ENCODE measurements at places on chromosomes 4 and X.

DNA sequence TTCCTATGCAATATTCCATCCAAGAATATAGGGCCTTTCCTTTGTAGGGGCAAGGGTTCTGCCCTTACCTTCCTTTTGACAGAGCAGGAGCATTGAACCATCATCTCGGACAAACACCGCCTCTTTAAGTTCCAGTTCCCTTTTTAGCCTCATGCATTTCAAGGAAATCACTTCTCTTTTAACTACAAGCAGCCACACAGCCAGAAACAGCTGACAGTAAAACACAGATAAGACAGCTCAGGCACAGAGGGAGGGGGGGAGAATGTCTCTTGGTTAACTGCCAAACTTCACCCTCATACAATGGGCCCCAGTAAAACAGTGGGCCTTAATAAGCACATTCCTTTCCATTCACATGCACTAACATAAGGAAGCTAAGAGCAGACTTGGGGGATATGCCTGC lies 648.3 kb downstream of the GABRG1 start:
- DNase-seq = no peak

GRCh38 chr4:181702864-181703495 lies 540.2 kb upstream of the TENM3 start:
- no peak for DNase-seq

DNA sequence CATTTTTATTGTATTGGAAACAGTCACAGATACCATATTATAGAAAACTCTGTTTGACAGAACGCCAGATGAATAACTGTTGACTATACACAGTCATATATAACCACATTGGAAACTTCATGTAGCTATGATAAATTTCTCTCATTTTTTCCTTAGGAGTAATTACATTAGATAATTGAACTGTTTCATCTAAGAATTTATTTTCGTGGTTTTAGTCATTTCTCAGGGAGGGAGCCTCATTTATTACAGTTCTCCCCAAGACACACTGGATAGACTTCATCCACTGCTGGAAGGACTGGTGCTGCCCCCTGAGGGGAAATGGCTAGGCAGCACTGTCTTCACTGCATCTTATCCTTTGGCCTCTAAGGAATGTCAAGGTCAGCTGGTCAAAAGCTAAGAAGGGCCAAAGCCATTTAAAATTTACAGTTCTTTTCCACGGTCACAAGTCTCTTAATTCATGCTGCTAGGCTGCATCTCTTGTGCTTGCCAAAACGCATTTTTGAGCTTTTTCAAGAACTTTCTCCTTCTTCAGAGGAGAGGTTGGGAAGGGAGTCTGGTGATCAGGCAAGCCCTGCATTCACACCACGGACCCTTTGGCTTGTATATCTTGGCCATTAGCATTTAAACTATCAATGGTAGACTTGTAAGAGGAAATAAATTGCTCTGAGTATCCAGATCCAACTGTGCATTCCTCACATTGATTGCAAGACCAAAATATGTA lies 145.1 kb downstream of the CBR4 start:
- DNase-seq = peak; percentile 89

- no peak for DNase-seq
Observed at GRCh38 chrX:47638816-47639215, 9.1 kb upstream of the CFP start.

DNA sequence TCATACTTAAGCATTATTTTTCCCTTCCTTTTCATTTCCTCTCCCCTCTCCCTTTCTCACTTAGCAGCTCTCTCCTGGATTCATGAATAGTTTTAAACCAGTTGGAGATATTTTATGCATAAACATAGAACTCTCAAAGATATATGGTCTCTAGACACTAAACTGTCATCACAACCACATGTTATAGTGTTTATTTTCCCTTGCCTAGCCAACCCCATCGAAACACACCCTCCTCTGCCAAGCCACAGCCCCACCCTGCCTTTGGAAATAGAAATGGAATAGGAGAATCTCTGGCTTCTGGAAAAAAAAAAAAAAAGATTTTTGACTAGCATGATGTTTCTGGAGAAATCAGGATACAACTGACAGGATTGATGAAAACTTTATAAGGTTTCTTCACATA lies 64.8 kb upstream of the RBPJ start:
- DNase-seq = peak; percentile 32

- DNase-seq = no peak
Observed at GRCh38 chrX:130094696-130095095, 15.6 kb downstream of the ELF4 start.

DNA sequence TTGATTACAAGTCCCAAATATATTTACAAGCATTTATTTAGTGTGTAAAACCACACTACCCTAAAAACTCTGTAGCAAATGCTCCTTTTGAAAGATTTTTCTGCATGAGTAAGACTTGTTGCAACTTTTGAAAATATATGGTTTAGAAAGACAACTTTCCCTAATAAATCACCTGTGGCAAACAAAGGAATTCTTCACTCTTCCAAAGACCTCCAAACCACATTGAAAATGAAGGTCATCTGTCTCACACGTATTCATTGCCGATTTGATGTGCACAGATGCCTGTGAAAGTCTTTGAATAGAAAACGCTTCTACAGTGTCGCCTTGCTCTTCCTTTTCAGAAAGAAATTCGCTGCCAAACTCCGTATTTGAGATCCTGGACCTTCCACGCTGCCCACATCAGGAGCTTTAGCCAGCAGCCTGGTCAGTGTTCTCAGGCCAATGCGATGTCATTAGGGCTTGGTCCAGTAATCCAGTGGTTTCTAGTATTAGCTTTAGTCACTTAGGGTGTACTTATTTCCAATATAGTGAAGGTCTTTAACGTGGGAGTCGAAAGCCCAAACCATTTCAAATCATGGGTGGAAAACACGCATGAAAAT lies 22.2 kb downstream of the SPINK2 start:
- no peak for DNase-seq

DNA sequence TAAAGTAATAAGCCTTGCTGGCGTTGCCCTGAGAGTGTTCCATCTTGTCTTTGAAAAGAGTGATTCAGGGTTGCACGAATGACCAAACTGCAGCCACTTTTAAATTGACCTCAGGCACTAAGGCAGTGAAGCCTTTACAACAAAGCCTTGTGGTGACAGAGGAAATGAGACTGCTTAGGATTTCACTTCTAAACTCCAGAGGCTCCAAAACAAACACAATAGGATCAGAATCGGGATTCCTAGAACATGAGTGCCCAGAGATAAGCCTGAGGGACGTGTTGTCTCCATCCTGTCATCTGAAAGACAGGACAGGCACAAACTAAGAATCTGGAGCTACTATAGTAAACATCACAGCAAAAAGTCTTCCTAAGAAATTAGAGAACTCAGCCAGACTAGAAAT lies 405.2 kb downstream of the PPARGC1A start:
- no peak for DNase-seq

- no peak for DNase-seq
Observed at GRCh38 chr4:77202491-77202890, 45.5 kb downstream of the CCNG2 start.

DNA sequence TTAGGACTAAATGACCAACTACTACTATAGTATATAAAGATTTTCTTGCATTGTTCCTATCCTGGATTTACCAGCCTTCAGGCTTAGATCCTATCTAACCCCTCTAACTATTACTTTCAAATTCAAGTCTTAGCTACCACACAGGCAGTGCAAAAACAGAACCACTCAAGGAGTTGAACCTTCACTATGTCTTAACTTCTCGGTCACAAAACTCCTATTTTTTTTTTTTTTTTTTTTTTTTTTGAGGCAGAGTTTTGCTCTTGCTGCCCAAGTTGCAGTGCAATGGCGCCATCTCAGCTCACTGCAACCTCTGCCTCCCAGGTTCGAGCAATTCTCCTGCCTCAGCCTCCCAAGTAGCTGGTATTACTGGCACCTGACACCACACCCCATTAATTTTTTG lies 6.3 kb upstream of the FAM200B start:
- no peak for DNase-seq

- no peak for DNase-seq
Observed at GRCh38 chr4:154277172-154277571, 214.4 kb downstream of the DCHS2 start.

GRCh38 chr4:169071747-169072146 lies 61.7 kb upstream of the CBR4 start:
- no peak for DNase-seq

DNA sequence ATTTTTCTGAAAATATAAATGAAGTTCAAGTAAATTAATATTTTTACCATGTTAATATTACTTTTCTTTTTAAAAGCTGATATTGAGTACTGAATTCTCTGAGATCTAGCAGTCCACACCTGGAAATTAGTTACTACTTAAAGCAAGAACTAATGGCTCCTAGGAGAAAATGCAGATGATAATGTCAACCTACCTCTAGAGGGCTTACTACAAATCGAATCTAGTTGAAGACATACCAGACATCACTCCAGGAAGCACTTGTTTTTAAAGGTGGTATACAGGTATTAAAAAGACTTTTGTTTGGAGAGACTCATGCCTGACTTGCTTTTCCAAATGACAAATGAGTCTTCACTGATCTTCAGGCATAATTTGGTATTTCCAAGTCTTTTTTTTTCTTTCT lies 516.4 kb upstream of the BOD1L1 start:
- DNase-seq = no peak

GRCh38 chrX:77949840-77950239 lies 19.6 kb downstream of the PGAM4 start:
- DNase-seq = no peak

DNA sequence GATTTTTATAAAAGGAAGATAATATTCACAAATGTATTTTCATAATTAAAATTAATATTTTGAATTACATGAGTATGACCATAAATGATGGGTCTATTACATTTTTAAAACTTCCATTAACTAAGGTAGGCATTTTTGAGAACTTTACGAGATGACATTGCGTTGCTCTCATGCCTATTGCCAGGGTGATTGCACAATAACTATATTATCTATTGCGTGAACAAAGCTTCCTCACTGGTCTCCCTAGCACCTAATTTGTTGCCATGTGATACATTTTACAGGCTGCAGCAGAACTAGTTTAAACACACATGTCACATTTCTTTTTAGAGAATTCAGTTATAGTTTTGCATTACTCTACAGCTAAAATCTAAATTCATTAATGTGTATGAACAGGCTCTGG lies 289.7 kb upstream of the GRID2 start:
- DNase-seq = no peak

- DNase-seq = no peak
Observed at GRCh38 chrX:134396174-134396573, 63.8 kb upstream of the HPRT1 start.

DNA sequence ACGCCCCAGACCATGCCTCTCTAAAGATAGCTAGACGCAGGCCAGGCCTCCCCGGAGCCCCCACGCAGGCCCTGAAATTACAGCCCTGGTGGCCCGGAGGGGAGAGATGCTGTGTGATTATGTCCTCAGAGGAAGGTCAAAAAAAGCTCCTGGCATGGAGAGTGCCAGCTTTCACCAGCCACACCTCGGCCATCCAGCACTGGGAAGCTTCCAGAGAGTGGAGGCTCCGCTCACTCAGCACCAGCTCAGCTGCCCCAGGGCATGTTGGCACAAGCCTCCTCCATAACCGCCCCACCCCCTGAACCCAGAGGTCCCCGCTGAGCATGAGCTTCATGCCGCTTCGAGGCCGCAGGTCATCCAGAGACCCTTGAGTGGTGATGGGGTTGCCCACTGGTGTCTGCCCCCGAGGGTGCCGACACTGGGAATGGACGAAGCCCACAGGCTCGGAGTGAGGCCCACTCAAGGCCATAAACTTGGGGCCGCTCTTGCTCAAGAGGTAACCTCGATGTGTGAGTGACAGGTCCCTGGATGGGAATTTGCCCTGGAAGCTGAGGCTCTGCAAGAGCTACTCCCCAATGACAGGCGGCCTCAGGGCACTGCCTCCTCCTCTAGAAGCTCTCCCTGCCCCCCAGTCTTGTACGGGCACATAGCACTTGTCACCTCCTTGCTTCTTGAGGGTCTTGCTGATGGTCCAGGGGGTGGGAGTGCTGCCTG lies 4.4 kb upstream of the BGN start:
- DNase-seq = no peak

- DNase-seq = peak; percentile 77
Observed at GRCh38 chr4:87506974-87507701, 22.0 kb downstream of the SPARCL1 start.

DNA sequence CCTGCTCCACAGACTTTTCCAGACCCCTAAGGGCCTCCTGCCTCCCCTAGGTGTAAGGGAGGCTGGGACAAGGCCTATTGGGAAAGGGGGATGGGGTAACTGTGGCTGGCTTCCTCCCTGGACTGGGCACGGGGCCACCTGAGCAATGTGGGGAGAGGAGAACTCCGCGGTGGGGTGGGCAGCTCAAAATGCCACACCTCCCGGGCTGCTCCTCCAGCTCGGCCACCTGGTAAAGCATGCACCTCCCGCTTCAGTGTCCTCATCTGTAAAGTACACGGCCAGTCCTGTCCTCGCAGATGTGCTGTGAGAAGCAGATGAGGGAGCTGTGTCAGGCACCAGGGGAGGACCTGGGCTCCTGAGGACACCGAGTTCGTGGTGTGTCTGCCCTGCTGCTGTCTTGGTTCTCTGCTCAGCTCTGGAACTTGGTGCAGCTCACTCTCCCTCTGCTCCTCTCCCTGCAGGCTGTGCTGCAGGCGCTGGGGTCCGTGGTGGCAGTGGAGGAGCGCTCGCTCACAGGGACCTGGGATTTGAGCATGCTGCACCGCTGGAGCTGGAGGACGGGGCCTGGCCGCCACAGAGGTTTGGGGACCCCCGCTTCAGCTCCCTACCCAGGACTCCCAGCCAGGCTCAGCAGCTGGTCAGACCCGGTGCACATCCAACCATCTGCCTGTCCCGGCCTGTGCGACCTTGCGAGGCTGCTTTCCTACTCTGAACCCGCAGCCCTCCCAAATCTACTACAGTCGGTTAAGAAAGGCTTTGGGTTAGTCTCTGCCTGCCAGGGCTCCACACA lies 20.8 kb upstream of the MRFAP1 start:
- DNase-seq = no peak

DNA sequence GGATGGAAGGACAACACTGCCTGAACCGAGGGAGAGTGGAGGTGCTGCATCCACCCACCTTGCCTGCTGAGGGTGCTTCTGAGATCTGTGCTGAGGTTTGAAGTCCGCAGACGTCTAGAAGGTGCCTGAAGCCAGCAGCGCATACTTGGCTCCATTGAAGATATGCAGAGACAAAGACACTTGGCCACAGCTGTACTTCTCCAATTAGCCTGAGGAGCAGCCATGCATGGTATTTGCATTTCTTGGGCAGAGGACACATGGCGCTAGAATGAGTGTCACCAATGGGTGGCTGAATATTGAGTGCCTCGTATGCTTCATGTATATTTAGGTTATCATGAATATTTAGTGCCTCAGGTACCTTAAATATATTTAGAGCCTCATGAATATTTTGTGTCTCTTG lies 128.7 kb upstream of the ATP6AP2 start:
- no peak for DNase-seq

- no peak for DNase-seq
Observed at GRCh38 chrX:34918091-34918736, 24.4 kb upstream of the FAM47B start.

GRCh38 chr4:109728385-109728784 lies 1.5 kb downstream of the PLA2G12A start:
- DNase-seq = no peak
